ENCODE measurements at places on chromosomes 2 and 18.
A peak's percentile ranks its signal among the peaks of the same experiment; 100 is the strongest.

- DNase-seq = no peak
These were observed 52.6 kb downstream of the PTPRM start for GRCh38 chr18:7619676-7620075.

DNA sequence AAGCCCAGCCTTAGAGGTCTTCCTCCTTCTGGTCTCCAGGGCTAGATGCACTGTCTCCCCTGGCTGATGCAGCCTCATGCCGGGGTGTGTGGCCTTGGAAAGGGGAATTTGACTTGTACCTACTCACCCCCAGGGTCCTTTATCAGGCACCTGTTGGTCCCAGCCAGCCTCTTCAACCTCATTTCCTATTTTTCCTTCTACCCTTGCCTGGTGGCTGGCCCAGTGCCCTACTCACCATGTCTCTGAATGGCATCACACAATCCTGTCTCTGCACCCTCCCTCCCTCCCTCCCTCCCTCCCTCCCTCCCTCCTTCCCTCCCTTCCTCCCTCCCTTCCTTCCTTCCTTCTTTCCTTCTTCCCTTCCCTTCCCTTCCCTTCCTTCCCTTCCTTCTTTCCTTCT is 17.1 kb upstream of the ST3GAL5 start:
- DNase-seq = no peak

- no peak for DNase-seq
These were observed 28.4 kb downstream of the FAM228A start for GRCh38 chr2:24203029-24203786.

GRCh38 chr2:10393640-10393982 is 54.5 kb downstream of the ODC1 start:
- DNase-seq = no peak

- DNase-seq = no peak
These were observed 58.7 kb downstream of the GBX2 start for GRCh38 chr2:236109473-236109872.

DNA sequence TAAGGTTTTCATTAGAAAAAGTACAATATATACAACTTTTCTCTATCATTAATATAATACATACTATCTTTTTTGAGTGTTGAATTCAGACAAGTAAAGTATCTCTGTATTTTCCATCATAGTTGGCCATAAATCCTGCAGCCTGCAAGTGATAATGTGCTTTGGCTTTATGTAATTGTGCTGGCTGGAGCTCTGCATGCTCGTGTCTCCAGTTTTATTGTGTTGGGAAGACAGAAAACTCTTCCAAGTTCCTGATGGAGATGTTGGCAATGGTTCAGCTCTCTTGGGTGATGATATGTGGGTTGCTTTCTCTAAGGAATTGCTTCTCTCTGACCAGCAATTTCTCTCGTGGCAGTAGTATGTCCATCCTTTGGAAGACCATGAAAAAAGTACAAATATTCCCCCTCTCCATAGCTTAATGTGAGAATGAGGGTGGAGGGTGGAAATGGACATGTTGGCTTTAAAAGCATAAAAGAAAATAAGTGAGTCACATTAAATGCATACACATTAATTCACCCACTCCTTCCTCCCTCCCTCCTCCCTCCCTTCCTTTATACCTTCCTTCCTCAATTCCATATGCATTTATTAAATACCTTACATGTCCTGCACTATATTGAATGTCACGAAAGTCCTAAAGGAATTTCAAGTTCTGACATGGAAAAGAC is 344.2 kb downstream of the MTX2 start:
- no peak for DNase-seq

DNA sequence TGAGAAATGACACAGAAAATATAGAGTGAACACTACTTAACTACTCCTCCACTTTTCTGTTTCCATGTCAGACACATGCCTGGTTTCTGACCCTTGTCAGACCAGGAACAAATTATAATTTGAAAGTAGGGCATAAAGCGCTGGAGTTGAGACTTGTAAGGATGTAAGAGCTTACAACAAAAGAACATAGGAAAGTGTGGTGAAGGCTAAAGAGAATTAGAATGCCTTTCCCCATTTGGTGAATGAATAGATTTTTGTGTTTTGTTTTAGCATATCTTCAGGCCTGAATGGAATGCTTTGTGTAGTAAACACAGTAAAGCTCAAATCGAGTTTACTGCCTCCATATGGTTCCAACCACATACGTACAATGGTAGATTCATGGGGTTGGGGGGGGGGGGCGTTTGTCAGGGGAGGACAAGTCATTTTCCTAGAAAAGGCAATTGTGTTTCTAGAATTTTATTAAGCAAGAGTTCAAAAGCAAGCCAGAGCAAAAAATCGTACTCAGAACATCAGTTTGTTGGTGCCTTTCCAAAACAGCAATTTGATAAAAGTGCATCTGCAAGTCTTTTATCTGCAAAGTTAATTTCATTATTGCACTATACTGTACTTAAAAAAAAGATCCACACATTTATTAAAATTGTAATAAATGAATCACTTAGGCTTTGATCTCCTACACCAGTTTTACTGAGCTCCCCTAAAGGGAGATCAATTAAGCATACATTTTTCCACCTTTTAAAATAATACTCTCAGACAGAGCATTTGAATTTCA is 30.9 kb downstream of the NRXN1 start:
- no peak for DNase-seq

GRCh38 chr2:69804416-69804815 is 25.0 kb upstream of the GMCL1 start:
- DNase-seq = peak; percentile 49

GRCh38 chr18:40019797-40020392 is 1935.1 kb upstream of the PIK3C3 start:
- DNase-seq = no peak

DNA sequence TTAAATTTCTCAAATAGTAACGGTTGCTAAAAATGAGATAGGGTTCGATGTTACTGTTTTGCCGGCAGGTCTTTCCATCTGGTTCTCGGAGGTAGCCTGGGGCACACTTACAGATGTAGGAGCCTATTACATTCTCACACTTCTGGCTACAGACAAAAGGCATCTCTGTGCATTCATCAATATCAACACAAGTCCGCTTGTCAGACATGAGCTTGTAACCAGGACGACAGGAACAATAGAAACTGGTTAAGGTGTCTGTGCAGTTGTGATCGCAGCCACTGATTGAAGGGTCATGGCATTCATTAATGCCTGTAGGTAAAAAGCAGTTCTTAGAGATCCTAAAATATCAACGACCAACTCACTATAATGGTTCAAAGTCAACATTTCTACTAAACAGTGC is 116.3 kb downstream of the DHRS9 start:
- DNase-seq = no peak

GRCh38 chr2:170843656-170844055 is 27.0 kb downstream of the GAD1 start:
- DNase-seq = peak; percentile 58

GRCh38 chr2:2867397-2867979 is 510.1 kb downstream of the EIPR1 start:
- DNase-seq = no peak

DNA sequence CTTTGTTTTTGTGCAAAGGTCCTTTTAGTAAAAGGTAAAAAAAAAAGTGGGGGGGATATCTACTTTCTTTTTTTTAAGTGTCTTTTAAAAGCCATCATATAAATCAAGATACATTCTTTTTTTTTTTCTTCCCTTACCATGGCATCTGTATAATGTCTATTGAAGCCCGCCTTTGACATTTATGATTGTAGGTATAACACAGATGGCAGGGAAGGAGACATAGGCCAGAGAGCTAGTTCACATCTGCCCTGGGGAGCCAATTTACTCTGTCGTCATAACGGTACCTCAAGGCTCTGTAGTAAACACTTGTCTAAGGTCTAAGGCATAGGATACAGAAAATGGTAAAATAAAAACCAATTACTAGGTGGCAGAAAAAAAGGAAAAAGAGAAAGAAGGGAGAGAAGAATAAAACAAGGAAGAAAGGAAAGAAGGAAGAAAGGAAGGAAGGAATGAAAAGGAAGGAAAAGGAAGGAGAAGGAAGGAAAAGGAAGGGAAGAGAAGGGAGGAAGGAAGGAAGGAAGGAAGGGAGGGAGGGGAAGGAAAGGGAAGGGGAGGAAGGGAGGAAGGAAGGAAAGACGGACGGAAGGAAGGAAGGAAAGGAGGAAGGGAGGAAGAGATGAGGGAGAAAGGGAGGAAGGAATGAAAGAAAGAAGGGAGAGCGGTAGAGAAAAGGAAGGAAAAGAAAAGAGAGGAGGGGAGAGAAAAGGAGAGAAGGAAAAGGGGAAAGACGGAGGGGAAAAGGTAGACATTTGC is 343.5 kb downstream of the RBM43 start:
- DNase-seq = no peak

DNA sequence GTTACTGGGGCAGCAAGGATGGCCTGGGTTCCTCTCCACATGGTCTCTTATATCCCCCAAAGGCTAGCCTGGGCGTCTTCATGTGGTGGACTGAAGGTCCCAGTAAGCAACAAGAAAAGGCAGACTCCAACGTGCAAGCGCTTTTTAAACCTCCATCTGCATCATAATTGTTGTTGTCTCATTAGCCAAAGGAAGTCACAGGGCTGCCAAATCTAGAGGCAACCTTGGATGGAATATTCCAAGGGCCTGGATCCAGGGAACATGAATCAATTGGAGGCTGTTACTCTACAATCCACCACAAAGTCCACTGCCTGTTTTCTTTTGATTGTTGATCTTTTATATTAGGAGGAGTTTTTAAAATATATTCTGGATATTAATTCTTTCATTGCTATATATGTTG is 118.8 kb downstream of the SH3RF3 start:
- DNase-seq = no peak

GRCh38 chr2:38540580-38541286 is 62.0 kb downstream of the HNRNPLL start:
- no peak for DNase-seq

DNA sequence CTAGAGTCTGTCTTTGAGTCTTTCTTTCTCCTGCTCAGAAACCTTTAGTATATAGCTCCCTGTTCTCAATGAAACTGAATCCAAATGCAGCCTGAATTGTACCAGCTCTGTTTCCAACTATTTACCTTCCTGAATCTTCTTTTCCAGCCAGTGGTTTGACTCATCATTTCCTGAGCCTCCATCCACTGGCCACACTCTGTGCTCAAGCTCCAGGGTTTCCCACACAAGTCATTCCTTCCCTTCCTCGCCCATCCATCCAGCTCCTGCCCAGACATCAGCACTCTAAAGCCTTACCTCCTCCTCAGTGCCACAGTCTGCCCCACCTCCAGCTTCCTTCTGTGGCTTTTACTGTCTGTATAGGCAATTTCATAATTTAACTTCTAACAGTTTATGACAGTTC is 233.6 kb upstream of the RASGRP3 start:
- no peak for DNase-seq

GRCh38 chr2:19238440-19239060 is 119.9 kb downstream of the OSR1 start:
- no peak for DNase-seq

- no peak for DNase-seq
These were observed 550.8 kb upstream of the TNP1 start for GRCh38 chr2:217410681-217410960.

- DNase-seq = no peak
These were observed 37.9 kb upstream of the GPC1 start for GRCh38 chr2:240397542-240397916.

DNA sequence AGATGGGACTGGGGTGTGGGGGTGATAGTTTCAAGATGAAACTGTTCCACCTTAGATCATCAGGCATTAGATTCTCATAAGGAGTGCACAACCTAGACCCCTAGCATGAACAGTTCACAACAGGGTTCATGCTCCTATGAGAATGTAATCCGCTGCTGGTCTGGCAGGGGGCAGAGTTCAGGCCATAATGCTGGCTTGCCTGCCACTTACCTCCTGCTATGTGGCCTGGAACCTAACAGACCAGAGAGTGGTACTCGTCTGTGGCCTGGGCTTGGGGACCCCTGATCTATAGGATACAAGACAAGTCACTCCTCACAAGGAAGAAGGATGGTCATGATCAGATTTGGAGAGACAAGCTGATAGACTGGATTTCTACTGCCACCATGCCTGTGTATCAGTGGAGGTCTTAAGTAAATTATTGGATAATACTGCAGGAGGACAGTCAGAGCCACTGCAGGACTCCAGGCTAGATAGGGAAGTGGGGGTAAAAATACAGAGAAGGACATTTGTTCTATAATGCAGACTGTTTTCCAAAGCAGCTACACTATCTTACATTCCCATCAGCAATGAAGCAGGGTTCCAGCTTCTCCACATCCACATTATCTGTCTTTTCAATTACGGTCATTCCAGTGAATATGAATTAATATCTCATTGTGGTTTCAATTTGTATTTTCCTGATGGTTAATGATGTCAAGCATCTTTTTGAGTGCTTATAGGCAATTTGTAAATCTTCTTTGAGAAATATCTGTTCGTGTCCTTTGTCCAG is 28.8 kb upstream of the APOB start:
- no peak for DNase-seq

- DNase-seq = peak; percentile 54
These were observed 19.4 kb upstream of the ATP6V1B1 start for GRCh38 chr2:70916291-70916690.

- no peak for DNase-seq
These were observed 59.6 kb downstream of the CSRNP3 start for GRCh38 chr2:165529130-165529529.

DNA sequence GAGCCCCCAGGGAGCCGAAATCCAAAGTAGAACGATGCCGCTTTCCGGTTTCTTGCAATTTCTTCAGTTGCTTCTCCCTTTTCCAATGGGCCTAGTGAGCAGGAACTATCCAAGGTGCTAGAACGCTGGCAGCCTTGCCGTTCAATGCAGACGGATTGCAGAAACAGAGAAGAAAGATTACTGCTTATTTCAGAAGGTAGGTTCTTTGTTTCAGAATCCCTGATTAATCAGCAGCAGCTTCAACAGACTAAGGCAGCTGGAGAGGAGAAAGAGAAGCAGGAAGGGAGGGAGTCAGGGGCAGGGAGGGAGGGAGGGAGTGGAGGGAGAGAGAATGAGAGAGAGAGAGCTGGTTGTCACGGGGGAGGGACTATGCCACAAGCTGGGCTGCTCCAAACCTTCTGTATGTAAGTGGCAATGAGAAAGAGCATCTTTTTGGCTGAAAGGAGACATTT is 576 bp downstream of the NYAP2 start:
- DNase-seq = peak; percentile 6

DNA sequence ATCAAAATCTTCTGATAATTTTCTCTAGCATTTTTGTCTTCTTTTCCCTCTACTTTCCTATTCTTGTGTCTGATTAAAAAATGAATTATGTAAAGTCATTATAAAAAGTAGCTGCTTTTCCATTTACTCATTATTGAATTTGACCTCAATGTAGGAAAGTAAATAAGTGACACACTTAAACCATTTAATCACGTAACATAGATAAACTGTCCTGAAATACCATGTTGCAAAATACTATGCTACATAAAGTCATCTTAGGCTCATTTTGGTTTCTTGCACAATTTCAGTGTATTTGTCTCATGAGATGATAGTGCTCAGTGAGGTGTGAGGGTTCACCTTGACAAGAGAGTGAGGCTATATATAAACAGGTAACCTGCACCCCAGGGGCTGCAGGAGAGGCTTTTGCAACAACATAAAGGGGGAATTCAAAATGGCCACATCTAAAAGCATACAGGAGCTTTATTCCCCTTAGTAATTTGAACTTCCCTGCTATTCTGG is 502.7 kb downstream of the RNF144A start:
- DNase-seq = no peak

Data from common myeloid progenitor, CD34-positive (primary cell).